CD4-positive, alpha-beta T cell (primary cell): ENCODE measurements at places on chromosomes 13 and 19.

GRCh38 chr13:112113348-112113747 lies 46.4 kb downstream of the SOX1 start:
- DNase-seq: no peak

- no peak for DNase-seq
These were observed 963.4 kb downstream of the PCDH9 start for GRCh38 chr13:66266761-66267160.

DNA sequence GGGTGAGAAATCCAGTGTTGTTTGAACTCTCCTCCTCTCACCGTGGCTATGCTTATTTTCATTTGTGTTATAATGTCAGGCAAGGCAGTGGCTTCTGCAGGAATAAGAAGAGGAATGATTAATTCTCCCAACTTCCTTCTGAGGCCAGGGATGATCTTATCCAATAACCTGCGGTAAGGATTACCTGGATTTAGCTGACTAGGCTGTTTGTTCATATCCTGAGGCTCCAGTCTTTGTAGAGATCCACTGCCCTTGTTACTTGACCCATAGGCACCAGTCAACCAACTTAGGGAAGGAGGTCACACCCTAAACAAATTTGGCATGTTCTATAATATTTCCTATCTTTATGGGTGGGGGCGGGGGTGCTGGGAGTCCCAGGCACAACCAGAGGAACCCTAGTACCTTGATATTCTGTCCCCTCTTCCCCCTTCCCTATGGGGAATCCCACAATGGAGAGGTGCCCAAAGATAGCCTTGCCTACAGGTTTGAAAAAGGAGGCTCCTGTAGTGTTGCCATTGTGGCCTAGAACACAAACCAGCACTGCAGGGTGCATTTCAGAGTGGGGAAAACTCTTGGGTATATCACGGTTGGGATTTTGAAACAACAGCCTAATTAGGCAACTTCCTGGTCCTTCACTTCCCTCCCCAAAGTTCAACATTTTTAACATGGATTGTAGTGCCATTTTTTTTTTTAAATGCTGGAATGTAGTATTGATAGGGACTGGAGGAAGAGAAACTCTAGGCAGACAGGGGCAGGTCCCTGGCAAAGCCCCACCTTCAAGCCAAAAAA lies 977.5 kb upstream of the SPRY2 start:
- no peak for DNase-seq

DNA sequence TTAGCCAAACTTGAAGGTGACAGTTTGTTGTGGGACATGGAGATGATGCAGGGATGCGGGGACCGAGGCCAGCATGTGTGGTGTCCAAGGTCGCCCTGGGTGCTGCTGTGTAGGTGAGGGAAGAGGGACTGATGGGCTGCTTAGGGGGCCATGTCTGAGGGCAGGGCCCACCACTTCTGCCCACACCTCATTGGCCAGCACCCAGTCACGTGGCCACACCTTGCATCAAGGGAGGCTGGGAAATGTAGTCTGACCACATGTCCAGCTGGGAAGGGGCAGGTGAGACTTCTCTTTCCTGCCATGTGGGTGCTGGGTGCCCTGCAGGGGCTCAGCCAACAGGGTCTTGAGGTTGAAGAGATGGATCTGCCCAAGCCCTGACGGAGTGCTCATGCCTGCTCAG lies 88.9 kb downstream of the KDM4B start:
- DNase-seq: no peak

DNA sequence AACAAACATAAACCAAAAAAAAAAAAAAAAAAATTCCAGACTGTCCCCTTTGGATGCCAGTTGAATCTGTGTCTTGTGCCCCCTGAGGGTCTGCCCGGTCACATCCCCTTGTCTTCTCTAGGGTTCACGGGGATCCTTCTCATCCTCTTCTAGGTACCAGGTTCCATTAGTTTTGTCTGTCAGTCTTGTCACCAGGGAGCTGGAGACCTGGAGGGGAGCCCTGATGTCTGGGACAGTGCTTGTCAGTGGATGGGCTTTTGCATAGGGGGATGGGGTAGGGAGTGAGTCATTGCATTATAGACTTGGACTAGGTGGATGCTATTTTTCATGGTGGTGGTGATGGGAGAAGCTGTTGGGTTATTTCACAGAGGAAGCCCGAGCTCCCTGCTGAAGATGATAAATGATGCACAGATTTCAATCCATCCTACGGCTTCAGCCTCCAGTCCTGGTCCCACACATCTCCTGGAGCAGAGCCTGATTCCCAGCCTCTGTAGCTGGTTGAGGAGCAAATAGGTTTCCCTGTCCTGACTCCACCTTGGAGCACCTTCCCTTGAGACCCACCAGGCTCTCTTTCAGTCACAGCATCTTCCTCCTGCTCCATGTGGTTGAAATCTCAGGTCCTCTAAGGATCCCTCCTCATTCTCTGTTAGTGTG lies 26.0 kb downstream of the WTIP start:
- no peak for DNase-seq

DNA sequence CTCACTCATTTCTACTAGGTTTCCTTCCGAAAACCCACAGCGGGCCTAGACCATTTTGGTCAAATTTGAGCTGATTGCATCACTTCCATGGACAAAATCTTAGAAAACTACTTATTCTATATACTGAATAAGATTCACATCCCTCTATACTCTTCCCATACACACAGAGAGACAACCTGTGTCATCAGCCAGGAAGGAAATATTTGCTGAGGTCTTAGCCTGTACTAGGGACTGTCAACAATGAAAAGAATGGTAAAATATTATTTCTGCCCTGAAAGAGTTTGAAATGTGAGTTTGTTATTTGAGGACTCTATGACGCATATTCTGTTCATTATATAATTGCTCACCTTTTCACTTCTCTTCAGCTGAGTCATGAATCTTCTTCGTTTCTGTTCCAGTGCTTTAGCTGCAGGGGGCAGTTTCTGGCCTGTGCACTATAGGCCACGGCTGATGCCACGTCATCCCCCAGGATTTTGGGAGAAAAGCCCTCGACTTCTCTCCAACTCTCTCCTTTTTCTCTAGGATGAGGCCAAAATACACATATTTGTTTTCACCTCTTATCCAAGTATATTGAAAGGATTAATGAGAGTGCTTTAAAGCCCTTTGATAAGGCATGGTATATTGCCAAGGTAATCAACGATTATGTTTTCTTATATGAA lies 47.7 kb downstream of the GSX1 start:
- no peak for DNase-seq

DNA sequence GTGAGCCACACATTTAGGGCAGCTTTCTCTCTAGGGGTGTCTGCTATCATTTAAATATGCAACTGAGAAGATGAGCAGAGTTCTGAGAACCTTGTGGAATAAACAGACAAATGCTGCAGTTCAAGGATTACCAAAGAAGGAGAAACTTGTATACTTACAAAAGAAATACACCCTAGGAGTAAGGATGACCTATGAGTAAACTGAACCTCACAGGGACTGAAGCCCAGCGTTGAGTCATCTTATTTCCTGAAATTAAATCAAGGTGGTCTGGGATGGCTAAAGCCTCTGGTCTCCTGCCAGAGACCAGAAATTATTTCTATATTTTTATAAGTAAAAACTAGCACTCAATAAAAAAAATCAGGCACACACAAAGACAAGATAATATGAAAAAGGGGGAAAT lies 40.1 kb downstream of the FAM216B start:
- no peak for DNase-seq

- DNase-seq: no peak
These were observed 21.5 kb upstream of the FOSB start for GRCh38 chr19:45446295-45446694.

DNA sequence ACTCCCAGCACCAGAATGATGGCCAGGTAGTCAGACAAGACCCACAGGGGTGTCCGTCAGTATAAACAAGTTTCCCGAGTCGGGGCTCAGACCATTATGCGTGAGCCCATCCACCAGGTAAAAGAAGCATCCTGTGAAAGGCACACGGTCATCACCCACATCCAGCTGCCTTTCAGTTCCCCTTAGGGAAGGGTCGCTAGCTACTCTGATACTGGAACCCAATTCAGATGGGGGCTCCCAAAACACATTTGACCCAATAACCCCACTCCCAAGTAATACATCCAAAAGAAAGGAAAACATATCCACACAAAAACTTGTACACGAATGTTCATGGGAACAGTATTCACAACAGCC lies 66.8 kb downstream of the STK24 start:
- no peak for DNase-seq

DNA sequence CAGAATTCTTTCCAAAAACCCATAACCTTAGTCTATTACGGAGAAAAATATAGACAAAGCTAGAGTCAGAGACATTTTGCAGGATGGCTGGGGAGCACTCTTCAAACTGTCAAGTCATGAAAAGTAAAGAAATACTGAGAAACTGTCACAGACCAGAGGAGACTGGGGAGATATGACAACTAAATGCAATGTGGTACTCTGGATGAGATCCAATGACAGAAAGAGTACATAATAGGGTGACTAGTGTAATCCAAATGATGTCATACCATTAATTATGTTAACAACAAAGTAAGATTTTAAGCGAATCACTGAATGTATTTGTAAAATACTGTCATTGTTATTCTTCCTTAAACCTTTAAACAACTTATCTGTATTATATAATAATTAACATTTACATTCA lies 393.8 kb downstream of the LIG4 start:
- no peak for DNase-seq

- no peak for DNase-seq
These were observed 349.0 kb downstream of the EFNB2 start for GRCh38 chr13:106186366-106187030.

- no peak for DNase-seq
These were observed 374.5 kb upstream of the NBEA start for GRCh38 chr13:34567597-34567996.

- no peak for DNase-seq
These were observed 77.0 kb upstream of the PEG3 start for GRCh38 chr19:56917529-56917928.

GRCh38 chr19:2544576-2545415 lies 68.9 kb downstream of the GADD45B start:
- no peak for DNase-seq

- DNase-seq: no peak
These were observed 423.0 kb downstream of the DCT start for GRCh38 chr13:94056362-94056990.

- DNase-seq: no peak
These were observed 492.4 kb downstream of the EFNB2 start for GRCh38 chr13:106042996-106043581.

DNA sequence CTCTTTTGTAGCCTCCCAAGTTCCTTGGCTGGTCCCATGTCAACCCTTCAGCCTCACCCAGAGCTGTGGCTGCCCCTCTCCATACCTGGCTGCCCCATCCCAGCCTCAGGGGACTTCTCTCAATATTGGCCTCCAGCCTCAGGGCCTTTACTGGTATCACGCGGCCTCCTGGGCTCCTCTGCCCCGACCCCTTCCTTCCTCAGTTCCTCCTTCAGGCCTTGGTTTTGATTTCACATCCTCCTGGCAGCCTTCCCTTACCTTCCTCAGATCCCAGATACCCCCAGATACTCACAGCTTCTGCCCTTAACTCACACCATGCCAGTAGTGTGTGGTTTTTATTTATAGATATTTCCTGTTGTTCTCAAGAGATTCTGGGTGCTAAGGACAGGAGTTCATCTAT lies 12.8 kb upstream of the SCN1B start:
- no peak for DNase-seq

DNA sequence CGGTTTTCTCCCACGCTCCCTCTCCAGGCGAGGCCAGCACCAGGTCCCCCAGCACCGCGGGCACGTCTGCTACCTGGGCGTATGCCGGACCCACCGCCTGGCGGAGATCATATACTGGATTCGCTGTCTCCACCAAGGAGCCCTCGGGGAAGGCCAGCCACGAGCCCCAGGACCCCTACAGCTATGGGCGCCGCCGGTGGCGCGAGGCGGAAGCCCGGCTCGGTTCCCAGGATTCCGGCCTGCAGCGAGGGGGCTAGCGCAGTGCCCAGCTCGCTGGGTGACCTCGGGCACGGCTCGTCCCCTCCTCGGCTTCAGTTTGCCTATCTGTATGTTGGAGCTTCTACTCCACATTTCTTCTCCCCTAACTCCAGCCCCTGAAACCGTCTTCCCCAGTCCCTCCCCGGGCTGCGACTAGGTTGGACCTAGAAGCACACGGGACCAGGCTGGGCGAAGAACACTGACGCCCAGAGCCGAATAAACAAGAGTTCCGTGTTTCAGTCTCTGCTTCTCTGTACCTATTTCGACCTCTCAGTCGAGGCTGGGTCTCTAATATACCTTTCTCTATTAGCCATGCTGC lies 749 bp upstream of the CPT1C start:
- DNase-seq: no peak

DNA sequence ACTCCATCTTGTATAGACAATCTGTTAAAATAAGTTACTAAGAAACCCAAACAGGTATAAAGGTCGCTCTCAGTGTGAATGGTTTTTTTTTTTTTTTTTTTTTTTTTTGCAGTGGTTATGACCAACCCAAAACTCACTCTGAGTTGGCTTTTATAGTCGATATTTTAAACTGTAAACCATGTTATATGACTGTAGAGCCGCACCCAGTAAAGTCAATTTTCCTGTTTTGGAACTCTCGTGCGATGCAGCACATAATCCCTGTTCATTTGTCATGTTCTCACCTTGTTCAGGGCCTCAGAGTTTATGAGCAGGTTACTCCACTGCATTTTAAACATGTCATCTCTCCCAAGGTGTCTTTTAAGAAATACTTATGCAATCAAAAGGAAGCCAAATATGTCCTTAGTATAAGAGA lies 112.5 kb downstream of the KLF5 start:
- DNase-seq: no peak

DNA sequence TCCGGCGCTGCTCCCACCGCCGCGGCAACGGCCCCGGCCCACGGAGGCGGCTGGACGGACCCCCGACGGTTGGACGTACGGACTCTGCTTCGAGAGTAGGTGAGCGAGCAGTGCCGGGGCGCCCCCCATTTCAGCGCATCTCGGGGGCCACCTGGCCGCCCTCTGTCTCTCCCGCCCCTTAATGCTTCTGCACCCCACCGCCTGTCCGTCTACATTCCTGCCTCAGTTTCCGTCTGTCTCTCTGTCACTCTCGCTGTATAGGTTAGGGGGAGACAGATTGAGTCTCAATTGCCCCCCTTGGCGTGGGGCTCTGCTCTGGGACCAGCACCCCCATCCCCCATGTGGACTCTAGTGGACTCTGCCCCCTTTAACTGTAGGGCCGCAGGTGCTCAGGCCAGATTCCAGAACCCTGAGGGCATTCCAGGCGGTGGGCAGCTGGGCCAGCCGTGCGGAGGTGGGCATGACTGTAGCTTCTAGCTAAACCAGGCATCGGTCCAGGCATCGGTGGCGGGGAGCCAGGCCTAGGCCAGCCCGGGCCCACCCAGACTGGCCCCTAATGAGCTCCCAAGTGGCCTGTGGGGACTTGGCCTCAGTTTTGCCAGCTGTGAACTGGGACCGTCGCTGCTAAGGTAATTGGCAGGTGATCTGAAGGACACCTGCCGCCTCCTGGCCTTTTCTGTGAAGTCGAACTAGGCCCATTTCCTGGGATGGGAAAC lies 373 bp downstream of the TNFAIP8L1 start:
- no peak for DNase-seq

DNA sequence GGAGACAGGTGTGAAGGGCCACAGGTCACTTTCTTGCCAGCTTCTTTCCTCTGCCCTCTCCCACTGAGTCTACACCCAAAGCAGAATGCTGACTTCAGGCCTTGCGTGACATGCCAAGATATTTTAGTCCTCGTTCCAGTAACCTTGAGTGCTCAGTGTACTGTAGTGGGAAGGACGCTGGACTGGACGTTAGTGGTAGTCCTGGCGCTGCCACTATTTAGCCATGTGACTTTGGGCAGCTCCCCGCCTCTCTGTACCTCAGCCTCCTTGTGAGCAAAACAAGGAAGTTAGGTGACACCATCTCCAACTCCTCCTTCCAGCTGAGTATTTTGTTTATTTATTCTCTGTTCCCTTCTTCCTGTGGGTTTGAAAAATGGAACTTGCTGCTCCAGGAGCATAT lies 86.1 kb downstream of the FRY start:
- no peak for DNase-seq
